ENCODE measurements at places on chromosomes 5 and 9.
A peak's percentile ranks its signal among the peaks of the same experiment; 100 is the strongest.

DNA sequence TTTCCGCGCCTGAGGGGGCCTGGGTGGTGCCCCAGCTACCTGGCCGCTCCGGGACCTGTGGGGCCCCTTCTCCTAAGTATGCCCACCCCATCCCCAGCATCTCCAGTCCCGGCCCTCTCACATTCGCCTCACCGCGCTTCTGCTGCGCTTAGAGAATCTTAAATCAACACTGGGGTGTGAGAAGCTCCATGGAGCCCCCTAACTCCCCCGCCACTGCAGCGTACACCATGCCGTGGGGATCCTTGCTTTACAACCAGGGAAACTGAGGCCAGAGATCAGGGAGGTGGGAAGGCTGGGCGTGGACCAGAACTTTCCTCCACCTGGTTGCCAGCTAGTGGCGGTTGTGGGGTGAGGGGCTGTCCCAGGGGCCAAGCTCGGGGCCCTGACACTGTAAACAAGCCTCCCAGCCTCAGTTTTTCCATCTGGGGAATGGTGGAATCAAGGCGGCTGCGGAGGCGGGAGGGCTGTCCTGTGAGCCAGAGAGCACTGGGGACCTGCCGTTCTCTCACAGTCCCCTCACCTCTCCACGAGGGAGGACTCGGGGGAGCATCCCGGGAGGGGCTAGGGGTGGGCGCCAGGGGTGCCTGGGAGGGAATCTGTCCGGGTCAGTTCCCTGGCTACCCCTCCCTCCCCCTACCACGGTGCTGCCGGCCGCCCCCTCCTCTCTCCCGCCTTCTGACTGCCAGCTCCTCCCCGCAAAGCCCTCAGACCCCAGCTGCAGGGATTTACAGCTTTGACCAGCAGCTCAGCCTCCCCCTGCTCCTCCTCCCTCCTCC, 161.2 kb downstream of the C9orf50 start:
- DNase-seq, result no peak

- no peak for DNase-seq
These were observed 30.4 kb downstream of the SKIC3 start for GRCh38 chr5:95524423-95524822.

DNA sequence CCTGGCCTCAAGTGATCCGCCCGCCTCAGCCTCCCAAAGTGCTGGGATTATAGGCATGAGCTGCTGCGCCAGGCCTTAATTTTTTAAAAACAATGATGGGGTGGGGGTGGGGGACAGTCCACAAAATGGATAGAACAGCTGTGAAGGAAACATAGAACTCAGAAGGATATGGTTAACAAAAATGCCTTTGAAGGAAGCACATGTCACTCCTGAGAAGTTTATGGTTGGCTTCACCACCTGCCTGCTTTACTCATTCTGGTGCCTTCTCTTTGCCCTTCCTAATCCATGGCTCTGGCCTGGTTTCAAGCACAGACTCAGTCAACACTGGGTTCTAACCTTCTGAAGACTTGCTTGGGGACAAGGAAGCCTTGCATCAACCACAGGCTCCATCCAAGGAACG, 10.3 kb downstream of the BAG1 start:
- no peak for DNase-seq

DNA sequence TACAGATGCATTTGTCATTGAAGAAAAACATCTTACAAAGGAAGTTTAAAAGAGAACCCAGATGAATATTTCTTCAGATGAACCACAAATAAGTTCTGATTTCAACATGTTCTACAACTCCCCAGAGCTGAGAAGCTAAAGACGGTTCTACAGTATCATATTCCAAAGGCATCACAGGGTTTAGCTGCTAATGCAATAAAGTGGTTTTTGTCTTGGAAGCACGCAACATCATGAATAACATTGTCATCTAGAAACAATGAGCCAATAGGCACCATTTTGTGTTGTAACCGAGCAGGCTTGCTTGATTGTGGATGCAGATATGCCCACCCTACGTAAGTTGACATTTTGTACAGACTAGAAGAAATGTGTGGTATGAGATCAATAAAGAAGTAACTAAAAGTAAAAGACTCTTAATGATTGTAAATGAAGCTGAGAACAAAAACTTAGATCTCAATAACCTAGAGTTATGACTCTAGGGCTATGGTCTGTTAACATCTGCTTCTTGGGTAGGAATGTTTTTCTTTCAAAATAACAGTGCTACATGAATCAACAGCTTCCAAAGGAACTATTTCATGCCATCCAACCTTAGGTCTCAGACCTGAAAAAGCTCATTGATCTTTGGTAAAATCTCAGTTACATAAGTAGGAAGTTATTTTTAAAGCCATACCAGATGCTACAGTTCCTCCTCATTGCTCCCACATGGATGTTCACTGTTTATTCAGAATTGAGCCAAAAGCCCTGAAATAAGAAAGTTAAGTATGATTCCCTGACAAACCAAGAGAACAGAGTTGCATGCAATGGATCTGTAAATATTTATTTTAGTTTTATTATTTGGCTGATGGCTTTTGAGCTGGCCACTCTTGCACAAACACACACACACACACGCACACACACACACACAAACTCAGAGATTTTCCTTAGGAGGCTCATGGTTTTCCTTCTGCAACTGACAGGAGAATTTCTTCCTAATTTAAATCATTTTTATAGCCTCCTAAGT, 118.7 kb upstream of the SLCO6A1 start:
- DNase-seq, result no peak

GRCh38 chr5:5202321-5202720, 62.2 kb downstream of the ADAMTS16 start:
- DNase-seq, result no peak

DNA sequence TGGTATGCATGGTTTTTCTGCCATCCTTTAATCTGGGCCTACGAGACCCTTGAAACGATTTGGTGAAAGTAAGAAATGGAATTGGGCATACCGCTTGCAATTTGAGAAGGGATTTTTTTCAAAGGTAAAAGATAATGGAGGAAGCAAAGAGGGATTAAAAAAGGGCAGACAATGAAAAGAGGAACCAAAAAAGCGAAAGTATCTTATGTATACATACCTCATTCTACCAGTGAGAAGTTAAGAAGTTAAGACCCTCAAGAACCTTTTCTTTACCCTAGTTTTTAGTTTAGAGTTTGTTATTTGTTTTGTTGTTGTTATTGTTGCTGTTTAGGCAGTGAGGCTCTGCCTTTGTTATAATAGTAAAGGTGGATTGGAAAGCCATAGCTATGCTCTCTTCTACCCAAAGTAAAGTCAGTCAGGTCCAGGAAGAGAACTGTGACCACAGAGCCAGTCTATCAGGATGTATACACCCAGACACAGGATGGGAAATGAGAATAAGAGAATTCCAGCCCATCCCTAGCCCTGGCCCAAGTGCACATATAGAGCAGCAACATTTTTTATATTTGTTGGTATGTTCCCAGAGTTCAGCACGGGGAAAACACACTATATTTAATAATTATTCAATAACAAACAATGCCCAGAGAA, 166.6 kb downstream of the RFX3 start:
- DNase-seq, result no peak

DNA sequence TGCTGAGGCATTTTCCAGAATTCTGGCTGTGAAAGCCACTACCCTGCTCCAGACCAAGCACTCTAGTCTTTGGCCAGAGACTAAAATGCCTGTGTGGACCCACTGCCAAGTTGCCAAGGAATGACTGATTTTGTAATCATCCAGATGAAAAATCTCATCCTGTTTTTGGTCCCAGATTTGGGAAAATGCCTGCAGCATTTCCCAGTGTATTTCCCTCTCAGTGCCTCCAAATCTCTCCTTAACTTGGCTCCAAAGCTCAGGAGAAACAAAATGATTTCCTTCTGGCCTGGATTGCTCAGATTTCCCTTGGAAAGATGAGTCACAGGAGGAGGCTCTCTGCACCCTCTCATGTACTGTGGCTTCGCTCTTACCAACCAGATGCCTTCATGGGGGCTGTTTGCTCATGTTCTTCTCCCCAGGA, 335.2 kb upstream of the TARS1 start:
- DNase-seq, result no peak

- peak; percentile 26 for DNase-seq
These were observed 152.2 kb downstream of the ARHGAP26 start for GRCh38 chr5:142922223-142922952.

- DNase-seq, result no peak
These were observed 37.0 kb downstream of the RNF130 start for GRCh38 chr5:180034564-180034963.

DNA sequence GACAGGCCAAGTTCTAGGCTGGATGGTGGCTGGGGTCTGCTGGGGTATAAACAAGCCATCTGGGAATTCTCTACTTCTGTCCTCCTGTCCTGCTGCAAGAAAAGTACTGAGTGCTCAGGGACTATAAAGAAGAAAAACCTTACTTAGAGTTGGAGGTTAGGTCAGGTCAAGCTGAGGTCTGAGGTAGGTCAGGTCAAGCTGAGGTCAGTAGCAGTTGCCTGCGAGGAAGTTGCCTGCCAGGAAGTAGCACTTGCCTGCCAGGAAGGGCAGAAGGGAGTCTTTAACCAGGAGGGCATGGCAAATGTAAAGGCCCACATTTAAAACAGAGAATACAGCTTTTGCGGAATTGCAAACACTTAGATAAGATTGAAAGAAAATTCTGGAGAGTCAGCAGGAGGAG, 51.3 kb upstream of the PRLR start:
- no peak for DNase-seq

DNA sequence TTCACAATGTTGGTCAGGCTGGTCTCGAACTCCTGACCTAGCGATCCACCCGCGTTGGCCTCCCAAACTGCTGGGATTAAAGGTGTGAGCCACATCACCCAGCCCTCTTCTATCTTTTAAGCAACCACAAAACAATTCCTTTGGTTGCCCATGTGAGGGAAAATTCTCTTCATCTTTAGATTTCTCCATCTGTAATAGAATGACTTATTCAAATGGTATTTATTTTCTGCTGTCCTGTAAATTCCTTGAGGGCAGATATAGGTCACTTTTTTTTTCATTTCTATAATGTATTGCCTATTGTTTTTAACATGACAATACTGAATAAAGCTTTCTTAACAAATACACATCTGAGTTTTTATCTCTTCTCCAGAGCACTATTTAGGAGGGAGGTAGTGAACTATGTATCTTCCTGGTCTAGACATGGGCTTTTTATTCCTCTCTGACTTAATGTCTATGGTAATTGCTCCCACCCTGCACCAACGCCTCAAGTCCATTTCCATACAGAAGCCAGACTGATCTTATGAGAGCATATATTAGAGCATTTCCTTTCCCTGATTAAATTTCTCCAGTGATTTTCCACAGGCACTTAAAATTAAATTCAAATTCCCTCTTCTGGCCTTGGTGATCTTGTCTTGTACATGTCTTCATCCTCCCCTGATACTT, 595.6 kb downstream of the CAAP1 start:
- no peak for DNase-seq

DNA sequence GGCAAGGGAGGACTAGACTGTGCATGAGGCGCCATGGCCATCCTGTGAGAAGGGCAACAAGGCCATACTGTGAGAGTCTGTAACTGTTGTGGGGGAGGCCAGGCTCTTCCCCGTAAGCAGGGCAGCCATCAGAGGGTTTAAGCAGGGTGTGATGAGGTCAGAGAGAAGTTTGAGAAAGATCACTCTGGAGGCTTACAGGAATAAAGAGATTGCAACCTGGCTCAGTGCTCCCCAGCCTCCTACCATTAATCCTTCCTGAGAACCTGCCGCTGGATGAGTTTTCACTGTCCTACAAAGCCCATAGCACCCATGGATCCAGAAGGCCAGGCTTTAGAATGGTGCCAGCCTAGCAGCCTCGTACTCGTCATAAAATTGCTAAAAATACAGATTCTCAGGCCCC, 14.4 kb upstream of the TRMT10B start:
- no peak for DNase-seq

DNA sequence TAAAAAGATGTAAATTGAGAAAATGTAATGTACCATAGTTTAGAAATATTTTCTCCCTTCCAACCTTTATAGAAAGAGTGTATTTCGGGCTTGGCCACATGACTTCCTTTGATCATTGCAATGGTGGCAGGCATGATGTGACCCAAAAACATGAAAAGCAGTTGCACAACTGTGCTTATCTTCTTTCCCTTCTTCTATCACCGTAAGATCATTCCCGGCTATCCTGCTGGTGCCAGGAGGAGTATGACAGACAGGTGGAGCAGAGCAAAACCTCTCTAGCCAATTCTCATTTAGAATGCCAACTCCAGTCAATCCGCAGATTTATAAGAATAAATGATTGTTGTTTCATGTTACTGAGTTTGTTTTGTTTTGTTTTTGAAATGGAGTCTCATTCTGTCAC, 10.6 kb upstream of the TESK1 start:
- DNase-seq, result no peak

DNA sequence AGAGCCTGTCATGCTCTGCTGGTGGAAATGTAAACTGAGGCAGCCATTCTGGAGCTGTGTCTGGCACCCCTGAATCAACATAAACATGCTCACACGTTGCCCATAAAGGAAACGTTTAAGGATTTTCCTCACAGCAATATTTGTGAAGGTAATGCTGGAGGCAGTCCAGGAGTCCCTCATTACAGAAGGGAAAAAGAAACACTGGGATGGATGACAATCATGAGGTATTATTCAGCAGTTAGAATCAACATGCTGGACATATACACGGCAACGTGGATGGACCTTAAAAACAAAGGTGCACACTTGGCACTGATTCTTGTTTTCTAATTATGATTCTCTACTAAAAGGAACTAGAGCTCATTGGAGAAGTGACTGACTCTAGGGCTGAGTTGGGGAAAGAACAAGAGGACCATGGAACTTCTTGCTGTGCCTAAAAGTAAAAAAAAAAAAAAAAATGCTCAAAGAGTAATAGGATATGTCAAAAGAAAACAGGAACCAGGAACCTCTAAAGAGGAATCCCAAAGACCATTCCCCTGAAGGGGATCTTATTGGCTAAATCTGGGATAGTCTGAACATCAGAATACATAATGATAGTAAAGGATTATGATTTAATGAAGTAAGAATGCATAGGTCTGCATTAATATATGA, 18.6 kb downstream of the B4GALT1 start:
- DNase-seq, result no peak

Measured in GM06990 (cell line).